ENCODE measurements at places on chromosomes 3 and 15.
A peak's percentile ranks its signal among the peaks of the same experiment; 100 is the strongest.

DNA sequence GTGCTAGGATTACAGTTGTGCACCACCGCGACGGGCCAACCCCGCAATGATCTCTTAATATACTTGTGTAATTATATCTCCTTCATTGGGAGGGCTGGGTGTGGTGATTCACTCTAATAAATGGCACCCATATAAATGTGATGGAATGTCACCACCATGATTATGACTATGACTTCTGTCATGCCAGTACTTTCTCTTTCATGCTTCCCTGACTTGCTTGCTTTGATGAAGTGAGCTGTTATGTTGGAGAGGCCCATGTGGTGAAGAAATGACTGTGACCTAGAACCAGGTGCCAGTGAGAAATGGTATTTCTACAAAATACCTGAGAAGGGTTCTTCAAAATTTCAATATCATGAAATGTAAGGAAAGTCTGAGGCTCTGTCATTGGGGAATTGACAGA, 24.4 kb upstream of the TP63 start:
- DNase-seq = no peak

GRCh38 chr3:129506231-129506742, 22.2 kb upstream of the RHO start:
- no peak for DNase-seq

DNA sequence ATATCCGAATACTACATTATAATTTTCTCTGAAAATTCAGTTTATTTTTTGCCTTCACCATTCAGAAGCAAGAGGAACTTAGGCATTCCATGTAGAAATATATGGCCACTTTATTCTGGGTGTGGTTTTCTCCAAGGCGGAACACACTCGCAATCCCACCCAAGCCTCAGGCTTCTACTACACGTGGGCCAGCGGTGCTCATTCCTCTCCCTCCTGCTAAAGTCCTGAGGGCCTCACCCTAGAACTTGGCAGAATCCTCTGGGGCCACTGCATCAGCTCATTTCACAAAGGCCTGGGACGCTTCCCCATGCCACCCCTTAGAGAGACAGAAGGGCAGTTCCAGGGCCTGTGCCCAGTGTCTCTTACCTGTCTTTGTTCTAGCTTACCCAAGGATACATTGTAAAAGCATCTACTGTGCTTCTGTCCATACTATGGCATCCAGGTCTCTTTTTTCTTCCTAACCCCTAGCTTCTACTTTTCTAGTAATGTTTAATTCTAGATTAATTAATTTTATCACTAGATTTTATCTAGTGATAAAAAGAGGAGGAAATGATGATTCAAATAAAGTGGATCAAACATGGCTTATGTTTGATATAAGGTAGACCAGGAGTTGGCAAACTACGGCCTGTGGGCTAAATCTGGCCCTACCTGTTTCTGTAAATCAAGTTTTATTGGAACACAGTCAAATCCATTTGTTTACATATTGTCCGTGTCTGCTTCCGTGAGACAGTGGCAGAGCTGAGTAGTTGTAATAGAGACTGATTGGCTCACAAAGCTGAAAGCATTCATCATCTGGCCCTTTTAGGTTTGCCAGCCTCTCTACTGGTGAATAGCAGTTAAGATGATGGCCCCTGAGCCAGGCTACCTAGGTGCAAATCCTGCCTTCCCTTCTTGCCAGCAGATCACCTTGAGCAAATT, 29.8 kb downstream of the LARS2 start:
- DNase-seq = no peak

GRCh38 chr3:196232154-196232881, 16.0 kb downstream of the SLC51A start:
- DNase-seq = no peak

GRCh38 chr3:36944012-36944640, 728 bp downstream of the TRANK1 start:
- no peak for DNase-seq

DNA sequence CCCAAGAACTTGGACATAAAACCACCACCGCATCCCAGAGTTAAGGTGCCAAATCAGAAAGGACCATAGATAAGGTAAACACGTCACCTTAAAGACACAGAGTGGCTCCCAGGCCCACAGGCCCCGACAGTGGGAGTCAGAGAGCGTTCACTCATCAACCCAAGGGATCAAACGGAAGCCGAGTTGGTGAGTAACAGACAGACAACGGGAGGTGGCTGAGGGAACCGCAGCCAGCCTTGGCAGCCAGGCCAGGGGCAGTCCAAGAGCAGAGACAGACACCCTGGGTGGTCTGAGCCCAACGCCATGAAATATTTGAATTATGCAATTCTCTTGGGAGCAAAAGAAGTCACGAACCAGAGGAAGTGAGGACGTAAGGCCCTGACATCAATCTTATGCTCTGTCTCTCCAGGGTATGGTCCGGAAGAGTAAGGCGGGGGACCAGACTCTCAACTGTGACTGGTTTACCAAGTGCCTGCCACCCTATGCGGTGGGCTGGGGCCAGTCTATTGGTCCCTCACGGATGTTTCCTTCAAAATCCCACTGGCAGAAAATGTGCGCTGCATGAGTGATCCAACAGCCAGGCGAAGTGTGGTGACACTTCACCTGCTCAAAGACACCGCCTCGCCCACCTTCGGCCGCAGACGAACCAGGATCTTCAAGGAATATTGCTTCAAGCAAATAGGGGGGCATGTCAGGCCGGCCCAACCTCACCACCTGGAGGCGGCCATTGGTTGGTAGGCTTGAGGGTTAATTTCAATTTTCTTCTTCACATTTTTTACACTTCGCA, 34.3 kb downstream of the TMEM44 start:
- no peak for DNase-seq

- DNase-seq = no peak
Measured at GRCh38 chr3:148078658-148079057, 619.0 kb upstream of the AGTR1 start.

GRCh38 chr3:144055604-144056003, 84.0 kb downstream of the DIPK2A start:
- DNase-seq = no peak

DNA sequence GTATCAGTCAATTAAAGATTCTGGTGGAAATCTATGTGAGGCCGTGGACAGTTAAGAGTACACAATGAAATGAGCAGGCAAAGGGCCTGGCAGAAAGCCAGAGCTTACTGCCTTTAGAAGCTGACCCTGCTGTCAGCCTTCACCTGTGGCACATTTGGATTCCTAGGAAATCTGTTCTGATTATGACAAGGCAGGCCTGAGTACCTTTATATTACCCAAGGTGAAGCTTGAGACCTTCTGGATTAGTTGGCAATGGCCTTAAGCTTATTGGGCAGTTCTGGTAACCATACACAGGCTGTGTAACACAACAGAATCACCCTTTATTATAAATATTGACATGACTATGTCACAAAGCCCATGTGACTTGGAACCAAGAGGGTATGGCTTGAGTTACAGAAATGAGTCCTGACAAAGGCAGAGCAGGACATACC, 43.2 kb downstream of the NBEAL2 start:
- DNase-seq = no peak

DNA sequence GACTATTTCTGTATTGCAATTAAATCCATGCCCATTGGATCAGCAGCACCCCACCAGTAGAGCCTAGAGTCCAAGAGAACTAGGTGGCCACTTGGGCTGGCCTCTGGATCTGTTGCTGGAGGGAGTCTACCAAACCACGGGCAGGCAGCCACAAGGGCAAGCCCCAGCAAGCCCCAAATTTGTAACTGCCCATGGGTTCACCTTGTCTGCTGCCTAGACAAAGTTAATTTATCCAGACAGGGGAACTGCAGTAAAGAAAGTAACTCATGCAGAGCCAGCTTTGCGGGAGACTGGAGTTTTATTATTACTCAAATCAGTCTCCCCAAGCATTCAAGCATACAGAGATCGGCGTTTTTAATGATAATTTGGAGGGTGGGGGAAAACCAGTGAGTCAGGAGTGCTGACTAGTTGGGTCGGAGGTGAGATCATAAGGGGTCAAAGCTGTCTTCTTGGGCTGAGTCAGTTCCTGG, 74.0 kb upstream of the TERB2 start:
- DNase-seq = no peak

DNA sequence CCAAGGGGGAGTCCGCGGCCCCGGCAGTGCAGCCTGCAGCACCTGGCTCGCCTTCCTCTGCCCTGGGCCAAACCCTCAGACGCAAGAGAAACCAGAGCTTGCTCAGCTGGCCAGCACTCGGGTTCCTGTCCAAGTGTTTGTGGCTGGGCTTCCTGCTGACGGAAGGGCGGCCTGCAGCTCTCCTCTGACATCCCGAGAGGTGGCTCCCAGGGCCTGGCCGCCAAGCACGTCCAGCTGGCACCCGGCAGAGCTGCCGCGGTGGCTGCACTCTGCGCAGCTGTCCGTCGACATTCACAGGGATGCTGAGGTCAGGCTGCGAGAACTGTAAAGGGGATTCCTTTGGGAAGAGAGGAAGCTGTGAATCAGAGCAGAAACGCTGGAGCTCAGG, 85.6 kb downstream of the CPN2 start:
- peak; percentile 81 for DNase-seq

- no peak for DNase-seq
Measured at GRCh38 chr3:66625505-66626216, 124.8 kb upstream of the LRIG1 start.

DNA sequence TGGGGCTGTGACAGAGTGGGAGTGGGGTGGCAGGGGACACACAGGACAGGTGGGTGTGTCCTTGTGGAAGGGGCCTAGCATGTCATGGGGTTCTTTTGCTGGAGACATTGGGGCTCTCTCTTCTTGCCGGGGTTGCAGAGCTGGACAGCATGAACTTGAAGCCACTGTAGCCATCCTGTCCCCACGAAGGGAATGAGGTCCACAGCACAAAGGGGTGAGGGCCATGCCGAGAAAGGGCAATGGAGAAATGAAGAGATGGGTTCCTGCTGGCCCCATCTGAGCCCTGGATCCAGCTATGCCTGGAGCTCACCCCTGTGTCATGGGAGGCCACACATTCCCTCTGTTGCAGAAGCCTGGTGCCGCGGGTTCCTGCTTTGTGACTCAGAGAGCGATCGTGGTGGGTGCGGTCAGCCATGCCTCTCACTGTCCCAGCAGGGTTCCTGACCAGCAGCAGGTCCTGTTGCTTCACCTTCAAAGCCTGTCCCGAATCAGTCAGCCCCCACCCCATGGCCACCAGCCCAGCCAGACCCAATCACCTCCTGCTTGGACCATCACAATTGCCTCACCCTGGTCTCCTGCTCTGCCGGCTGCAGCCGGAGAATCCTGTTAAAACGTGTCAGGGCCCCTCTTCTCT, 50.0 kb downstream of the DNAJB8 start:
- no peak for DNase-seq

GRCh38 chr3:131082871-131083863, 56.5 kb downstream of the NEK11 start:
- no peak for DNase-seq

GRCh38 chr3:114900908-114901307, 246.2 kb downstream of the ZBTB20 start:
- DNase-seq = no peak

GRCh38 chr3:5428607-5429516, 241.4 kb downstream of the EDEM1 start:
- DNase-seq = no peak

GRCh38 chr3:107184375-107184774, 192.9 kb upstream of the CCDC54 start:
- no peak for DNase-seq

GRCh38 chr3:169072494-169072893, 591.0 kb downstream of the MECOM start:
- DNase-seq = no peak

- DNase-seq = no peak
Measured at GRCh38 chr15:46420990-46421389, 786.2 kb downstream of the SQOR start.

DNA sequence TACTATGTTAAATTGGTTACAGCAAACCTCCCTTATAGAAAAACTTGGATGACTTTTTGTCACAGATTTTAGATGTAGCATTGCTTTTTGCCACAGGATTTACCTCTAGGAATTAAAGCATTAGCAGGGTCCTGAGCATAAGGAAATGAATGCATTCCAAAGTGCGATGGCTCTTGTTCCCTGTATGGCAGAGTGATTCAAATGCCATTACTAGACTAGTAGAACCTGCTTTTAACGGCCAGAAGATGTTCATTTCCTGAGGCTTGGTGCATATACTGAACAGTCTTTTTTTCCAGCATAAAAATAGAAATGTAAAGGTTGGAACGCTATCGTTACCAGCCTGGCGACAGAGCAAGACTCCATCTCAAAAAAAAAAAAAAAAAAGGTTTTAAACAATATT, 59.4 kb downstream of the WNT5A start:
- DNase-seq = no peak

GRCh38 chr3:72458375-72458774, 389.9 kb downstream of the SHQ1 start:
- DNase-seq = no peak

GRCh38 chr15:37088436-37088835, 11.9 kb downstream of the MEIS2 start:
- no peak for DNase-seq

- no peak for DNase-seq
Measured at GRCh38 chr3:101271728-101272127, 48.6 kb downstream of the IMPG2 start.

DNA sequence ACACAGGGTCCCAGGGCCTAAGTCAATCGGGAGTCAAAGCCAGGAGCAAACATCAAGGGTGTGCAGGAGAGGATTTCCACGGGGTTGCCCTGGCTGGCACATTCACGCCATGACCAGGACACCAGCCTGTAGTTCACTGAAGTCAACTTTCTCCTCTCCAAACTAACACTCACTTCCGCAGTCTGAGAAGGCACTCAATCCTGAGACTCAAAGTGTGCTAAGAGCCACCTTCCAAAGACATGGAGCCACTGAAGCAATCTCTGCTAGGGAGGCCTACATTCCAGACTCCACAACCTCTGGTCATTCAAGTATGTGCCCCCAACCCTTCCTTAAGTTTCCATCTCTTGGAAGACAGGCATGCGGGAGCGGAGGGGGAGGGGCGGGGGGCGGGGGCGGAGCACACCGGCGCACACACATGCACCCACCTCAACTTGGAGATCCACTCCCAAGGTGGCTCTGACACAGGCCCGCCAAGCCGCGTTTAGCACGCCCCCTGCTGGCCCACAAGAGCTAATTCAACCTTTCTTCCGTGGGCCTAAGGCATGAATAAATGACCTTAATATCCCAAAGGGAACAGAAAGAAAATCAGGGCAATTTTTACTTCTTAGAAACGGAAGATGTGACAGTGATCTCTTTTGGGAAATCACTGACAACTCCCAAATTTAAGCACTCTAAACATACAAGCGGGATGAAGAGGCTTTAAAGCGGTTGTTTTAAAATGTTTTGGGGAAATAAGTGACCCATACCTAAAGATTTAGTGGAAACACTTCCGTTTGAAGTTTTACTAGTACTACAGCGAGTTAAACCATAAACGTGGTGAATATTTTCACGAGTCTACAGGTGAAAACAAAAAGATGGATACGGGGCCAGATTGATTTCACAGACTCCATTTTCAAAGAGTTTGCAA, 162.5 kb upstream of the CHRNA7 start:
- DNase-seq = no peak

Data from AG04450 (cell line).